ENCODE measurements at places on chromosomes 16 and 17.

DNA sequence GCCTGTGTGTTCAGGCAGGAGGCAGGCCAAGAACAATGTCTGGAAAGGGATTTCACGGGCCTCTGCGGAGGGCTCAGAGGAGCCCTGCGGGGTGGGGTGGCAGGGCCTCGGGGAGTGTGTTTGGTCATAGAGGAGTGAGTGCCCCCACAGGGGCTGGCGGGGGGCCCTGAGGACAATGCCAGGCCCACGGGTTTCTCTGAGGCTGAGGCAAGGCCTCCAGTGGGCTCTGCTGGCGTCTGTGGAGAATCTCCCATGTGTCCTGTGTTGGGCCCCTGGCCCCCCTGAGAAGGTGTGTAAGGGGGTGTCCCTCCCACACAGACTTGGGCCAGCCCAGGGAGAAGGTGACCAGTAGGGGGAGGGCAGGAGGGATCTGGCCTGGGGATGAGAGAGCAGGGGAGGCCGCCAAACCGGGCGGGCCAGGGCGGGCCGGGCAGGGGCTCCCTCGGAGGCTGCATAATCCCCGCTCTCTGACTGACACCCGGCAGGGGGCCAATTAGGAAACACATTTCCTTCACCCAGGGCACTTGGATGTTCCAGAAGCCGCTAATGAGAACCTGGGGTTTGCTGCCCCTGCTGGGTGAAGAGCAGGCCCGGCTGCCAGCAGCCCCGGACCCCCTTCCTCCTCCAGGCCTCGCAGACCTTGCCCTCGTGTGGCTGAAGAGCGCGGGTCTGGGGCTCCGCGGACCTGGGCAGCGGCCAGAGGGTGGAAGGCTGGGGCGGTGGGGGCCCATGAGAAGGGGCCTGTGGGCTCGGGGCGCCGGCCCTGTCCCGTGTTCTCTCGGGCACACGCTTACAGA, 204.2 kb downstream of the NTN1 start:
- H3K36me3 ChIP-seq = no peaks in the 10 kb centered on the region
- no peaks in the 10 kb centered on the region for H3K27me3 ChIP-seq
- no peak overlapping the region for H3K4me3 ChIP-seq
- H3K27ac ChIP-seq = no peak overlapping the region
- DNase-seq = no peak

GRCh38 chr16:61379311-61379710, 656.9 kb downstream of the CDH8 start:
- no peaks in the 10 kb centered on the region for H3K4me1 ChIP-seq
- no peak for DNase-seq
- H3K36me3 ChIP-seq = no peaks in the 10 kb centered on the region
- H3K27ac ChIP-seq = no peak overlapping the region
- no peaks in the 10 kb centered on the region for H3K27me3 ChIP-seq
- no peak overlapping the region for H3K4me3 ChIP-seq

- no peak overlapping the region for H3K4me3 ChIP-seq
- H3K27me3 ChIP-seq = no peaks in the 10 kb centered on the region
- no peak overlapping the region for H3K27ac ChIP-seq
- H3K4me1 ChIP-seq = peaks cover 10% of the 10 kb centered on the region
- no peaks in the 10 kb centered on the region for H3K36me3 ChIP-seq
These were observed 4.9 kb upstream of the PSMD7 start for GRCh38 chr16:74291577-74292208.

GRCh38 chr17:80965606-80966005, 26.0 kb upstream of the CHMP6 start:
- H3K27ac ChIP-seq = no peak overlapping the region
- no peak overlapping the region for H3K4me3 ChIP-seq
- peaks cover 21% of the 10 kb centered on the region for H3K4me1 ChIP-seq
- peaks cover under 1% of the 10 kb centered on the region for H3K27me3 ChIP-seq
- no peak for DNase-seq
- H3K36me3 ChIP-seq = no peaks in the 10 kb centered on the region

GRCh38 chr16:12511308-12511707, 292.4 kb downstream of the CPPED1 start:
- no peaks in the 10 kb centered on the region for H3K4me1 ChIP-seq
- no peak overlapping the region for H3K4me3 ChIP-seq
- no peak overlapping the region for H3K27ac ChIP-seq
- H3K36me3 ChIP-seq = peaks cover 13% of the 10 kb centered on the region

DNA sequence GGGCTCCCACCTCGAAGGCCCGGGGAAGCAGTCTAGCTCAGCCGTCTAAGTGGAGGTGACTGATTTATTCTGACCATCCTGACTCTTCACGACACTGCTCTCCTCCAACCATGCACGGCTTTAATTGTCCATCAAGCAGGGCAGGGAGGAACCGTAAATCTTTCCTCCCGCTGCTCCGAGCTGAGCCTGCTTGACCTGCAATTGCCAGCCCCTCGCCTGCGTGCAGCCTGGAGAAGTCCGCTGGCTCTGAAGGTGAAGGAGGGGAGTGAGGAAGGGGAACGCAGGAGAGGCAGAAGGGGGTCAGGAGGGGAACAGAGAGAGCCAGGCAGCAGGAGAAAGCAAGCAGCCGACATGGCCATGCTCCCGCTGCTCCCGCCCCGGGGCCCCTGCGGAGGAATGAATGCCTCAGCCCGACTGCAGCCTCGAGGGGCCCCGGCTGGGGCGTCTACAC, 10.1 kb downstream of the RBFOX3 start:
- H3K4me1 ChIP-seq = no peaks in the 10 kb centered on the region
- H3K36me3 ChIP-seq = no peaks in the 10 kb centered on the region
- peaks cover 19% of the 10 kb centered on the region for H3K27me3 ChIP-seq
- H3K4me3 ChIP-seq = no peak overlapping the region

DNA sequence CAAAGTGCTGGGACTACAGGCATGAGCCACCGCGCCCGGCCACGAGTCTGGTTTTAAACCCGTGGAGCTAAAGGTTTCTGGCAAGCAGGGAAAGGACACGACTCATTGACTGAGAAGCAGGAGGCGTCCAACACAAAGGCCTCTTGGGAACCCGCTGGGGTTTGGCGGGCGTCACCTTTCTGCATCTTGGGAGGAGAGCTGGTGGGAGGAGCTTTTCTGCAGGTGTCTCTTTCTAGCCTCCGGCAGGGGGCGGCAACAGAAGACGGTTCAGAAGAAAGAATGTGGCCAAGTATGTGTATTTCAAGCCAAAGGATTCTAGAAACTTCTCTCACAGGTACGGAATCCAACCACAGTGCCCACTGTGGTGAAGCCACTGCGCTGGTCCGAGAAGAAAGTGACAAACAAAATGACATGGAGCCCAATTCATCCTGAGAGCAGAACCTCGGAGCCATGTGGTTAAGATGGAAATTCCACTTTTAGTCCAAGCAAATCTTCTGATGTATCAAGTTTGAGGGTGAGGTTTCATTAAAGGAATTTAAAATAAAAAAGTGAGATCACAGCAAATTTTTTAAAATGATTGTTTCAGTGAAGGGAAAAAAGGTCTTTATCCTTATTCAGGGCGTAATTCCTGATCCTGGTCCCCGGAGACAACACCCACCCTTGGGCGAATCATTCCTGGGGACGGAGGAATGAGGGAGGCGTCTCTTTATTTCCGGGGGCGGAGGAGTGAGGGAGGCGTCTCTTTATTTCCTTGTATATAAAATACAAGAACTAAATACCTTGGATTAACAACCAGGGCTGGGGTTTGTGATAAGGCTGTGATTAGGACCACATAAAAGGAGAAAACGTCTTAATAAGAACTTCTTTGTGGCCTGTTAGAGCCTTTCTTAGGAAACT, 97.6 kb downstream of the MRM3 start:
- H3K36me3 ChIP-seq = no peaks in the 10 kb centered on the region
- no peak overlapping the region for H3K27ac ChIP-seq
- DNase-seq = peak; percentile 78
- no peak overlapping the region for H3K4me3 ChIP-seq

Data from B cell (primary cell).